ENCODE measurements at places on chromosomes 16 and 17.

DNA sequence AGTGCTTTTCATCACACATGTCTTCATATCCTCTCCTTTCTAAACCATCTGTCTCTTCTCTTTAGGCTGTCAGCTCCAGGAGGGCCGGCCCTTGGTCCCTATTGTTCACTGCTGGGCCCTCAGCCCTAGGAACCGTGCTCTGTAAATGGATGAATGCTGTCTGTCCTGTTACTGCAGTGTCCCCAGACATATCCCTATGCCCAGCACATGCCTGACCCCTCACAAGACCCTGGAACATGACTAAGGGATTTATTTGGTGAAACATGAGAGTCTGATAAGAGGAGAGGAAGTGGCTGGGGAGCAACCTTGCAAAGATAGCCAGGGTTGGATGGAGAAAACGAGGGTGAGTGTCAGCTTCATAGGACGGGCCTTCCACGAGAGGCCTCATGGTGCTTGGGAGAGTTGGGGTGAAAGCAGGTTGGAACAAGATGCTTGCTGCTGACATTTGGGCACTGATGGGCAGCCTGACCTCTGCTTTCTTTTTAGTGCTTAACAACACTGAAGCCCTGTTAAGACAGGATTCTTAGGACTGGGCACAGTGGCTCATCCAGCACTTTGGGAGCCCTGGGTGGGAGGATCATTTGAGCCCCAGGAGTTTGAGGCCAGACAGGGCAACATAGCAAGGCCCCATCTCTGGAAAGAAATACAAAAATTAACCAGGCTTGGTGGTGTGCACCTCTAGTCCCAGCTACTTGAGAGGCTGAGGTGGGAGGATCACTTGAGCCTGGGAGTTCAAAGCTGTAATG is 39.0 kb downstream of the ABCC1 start:
- DNase-seq = no peak

DNA sequence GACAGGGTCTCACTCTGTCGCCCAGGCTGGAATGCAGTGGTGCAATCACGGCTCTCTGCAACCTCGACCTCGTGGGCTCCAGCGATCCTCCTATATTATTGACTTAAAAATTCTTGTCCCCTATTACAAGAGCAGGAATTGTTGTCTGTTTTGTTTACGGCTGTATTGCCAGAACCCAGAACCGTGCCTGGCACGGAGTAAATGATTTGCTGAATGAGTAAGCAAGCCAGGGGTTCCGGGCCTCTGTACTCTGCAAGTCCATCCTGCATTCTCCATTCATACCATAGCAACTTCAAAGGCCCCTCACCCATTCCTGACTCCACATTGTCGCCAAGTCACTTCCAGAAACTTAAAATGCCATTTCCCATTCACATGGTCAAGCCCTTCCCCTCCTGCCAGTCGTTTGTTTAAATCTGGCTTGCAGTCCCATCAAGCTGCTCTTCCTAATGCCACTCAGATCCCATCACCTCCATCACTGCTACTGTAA is 6.9 kb downstream of the ADCY9 start:
- DNase-seq = no peak

DNA sequence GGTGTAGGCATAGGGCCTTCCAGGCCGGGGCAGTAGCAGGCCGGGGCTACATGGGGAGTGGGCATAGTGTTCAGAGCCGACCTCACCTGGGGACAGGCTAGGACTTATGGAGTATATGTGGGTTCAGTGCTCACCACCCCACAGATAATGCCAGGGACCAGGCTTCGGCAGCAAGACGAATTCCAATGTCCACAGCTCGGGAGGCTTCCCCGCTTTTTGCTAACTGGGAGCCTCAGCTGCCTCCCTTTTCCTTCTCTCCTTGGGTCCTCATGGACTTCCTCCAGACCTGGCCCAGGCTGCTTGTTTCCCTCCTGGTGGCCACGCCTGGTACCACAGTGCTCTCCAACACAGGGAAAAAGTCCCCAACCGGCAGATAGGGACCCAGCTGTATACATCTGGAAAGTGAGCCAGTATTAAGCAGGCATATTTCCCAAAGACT is 20.1 kb upstream of the SLC46A1 start:
- DNase-seq = no peak

- DNase-seq = peak; percentile 82
Measured at GRCh38 chr16:84423416-84423837, 55.1 kb downstream of the ATP2C2 start.

DNA sequence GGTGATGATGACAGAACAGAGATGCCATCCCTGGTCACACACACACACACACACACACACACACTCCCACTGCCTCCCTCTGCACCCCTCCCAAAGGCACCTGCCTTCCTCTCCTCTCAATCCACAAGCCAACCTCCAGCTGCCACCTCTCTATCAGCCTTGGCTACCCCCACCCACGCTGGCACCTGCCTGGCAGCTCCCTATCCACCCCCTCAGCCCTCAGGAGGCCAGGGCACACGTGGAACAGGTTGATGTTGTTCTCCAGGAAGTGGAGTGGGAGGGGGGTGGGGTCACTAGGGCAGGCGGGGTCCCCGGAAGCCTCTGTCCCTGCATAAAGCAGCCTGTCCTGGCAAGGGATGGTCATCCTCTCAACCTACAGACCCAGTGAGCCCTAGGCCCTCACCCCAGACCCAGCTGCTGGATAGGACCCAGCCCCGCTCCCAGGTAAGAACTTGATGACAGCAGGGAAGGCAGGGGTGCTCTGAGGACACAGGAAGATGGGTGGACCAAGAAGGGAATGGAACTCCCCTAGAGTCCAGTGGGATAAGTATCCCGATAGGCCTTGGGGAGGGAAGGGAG is at the start of gene GSDMA:
GSDMA (plus strand) TSS at position 363 of the 579 bp plus-strand sequence. CDS start 2,684 bp downstream, outside the sequence.
- DNase-seq = peak; percentile 15
